Fibroblast of lung (primary cell): ENCODE measurements at places on chromosomes 7 and 10. TPM values are rescaled to one million over a fixed set of nuclear protein-coding genes. Genes with fewer than 3 reads are reported as not detected.

The CYP3A7 gene
- total RNA-seq, result 23.9 and 37.8 TPM in 2 replicates

The STAG3 gene
- total RNA-seq, result 0.50 and 0.77 TPM in 2 replicates

The AZGP1 gene
- not detected in 2 replicates for total RNA-seq

The SLC26A3 gene
- total RNA-seq, result not detected in 2 replicates

The NXPH1 gene
- total RNA-seq, result not detected in 2 replicates

The ATP6V0A4 gene
- total RNA-seq, result not detected in 2 replicates

The GFRA1 gene
- 6.3 and 23.1 TPM in 2 replicates for total RNA-seq

The PHYHIPL gene
- total RNA-seq, result not detected in 2 replicates

The APBB1IP gene
- total RNA-seq, result 1.5 and 3.1 TPM in 2 replicates

The OR6B1 gene
- not detected in 2 replicates for total RNA-seq

The PPP1R9A gene
- total RNA-seq, result 3.1 and 3.3 TPM in 2 replicates

The GPC2 gene
- total RNA-seq, result 1.8 and 2.3 TPM in 2 replicates

The HOXA4 gene
- 0.33 and 0.51 TPM in 2 replicates for total RNA-seq

The ECHDC3 gene
- 16.2 and 17.7 TPM in 2 replicates for total RNA-seq

The DTX2 gene
- 2.6 and 6.8 TPM in 2 replicates for total RNA-seq

The ODAD2 gene
- 1.3 and 1.5 TPM in 2 replicates for total RNA-seq

The CHN2 gene
- total RNA-seq, result 0.33 and 1.3 TPM in 2 replicates

The PIK3CG gene
- total RNA-seq, result under 0.01 TPM in 1 of 2 replicates, not detected in the other

The VOPP1 gene
- total RNA-seq, result 44.9 and 70.7 TPM in 2 replicates

The IFIT1B gene
- total RNA-seq, result under 0.01 TPM in 1 of 2 replicates, not detected in the other

The MUC12 gene
- total RNA-seq, result 0.50 and 0.51 TPM in 2 replicates

The PODXL gene
- total RNA-seq, result 0.17 and 0.26 TPM in 2 replicates

The TCERG1L gene
- total RNA-seq, result not detected in 2 replicates

The NME8 gene
- not detected in 2 replicates for total RNA-seq

The HOXA13 gene
- not detected in 2 replicates for total RNA-seq

The PLPP4 gene
- total RNA-seq, result 0.26 and 1.2 TPM in 2 replicates

The COL17A1 gene
- total RNA-seq, result under 0.01 TPM in 1 of 2 replicates, not detected in the other

The SCD gene
- total RNA-seq, result 367 and 537 TPM in 2 replicates
